ENCODE measurements at places on chromosomes 5 and 9.

DNA sequence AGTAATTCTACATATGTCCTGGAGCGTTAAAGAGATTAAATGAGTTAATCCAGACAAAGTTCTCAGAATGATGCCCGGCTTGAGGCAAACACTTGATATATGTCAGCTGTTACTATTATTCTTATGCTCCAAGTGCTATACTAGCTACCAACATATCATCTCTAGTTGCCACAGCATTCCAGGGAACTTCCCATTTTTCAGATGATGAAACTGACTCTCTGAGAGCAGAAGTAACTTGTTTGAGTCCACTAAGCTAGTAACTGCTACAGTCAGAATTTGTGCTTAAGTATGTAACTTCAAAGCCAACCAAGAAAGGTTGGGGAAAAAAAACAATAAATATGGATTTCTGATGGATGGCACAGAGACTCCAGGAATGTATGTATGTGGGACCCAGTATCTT is 98.1 kb downstream of the CDK5RAP2 start:
- no peak for DNase-seq

DNA sequence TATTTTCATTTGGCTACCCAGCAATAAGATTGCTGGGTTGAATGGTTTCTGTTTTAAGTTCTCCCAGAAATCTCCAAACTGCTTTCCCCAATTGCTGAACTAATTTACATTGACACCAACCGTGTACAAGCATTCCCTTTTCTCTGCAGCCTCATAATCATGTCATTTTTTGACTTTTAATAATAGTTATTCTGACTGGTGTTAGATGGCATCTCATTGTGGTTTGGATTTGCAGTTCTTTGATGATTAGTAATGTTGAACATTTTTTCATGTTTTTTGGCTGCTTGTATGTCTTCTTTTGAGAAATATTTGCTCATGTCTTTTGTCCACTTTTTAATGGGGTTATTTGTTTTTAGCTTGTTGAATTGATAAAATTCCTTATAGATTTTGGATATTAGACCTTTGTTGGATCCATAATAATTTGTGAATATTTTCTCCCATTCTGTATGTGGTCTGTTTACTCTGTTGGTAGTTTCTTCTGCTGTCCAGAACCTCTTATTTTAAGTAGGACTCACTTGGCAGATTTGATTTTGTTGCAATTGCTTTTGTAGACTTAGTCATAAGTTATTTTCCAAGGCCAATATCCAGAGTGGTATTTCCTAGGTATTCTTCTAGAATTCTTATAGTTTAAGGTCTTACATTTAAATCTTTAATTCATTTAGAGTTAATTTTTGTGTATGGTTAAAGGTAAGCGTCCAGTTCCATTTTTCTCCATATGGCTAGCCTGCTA is 793.7 kb downstream of the BRINP1 start:
- DNase-seq, result no peak

DNA sequence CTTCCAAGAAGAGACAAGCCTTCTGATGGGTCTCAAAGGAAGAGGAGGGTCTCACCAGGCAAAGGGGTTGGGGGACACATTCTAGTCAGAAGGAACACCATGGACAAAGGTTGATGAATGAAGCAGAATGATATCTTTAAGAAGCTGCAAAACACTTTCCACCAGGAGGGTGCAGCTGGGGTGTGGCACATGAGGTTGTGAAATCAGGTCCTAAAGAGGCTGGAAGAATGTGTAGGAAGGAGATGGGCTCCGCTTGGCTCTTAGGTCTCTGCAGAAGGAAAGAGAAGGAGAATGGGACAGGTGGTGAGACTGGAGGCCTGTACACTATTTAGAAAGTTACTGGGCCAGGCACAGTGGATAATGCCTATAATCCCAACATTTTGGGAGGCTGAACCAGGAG is 328.6 kb downstream of the PDE4D start:
- DNase-seq, result no peak

DNA sequence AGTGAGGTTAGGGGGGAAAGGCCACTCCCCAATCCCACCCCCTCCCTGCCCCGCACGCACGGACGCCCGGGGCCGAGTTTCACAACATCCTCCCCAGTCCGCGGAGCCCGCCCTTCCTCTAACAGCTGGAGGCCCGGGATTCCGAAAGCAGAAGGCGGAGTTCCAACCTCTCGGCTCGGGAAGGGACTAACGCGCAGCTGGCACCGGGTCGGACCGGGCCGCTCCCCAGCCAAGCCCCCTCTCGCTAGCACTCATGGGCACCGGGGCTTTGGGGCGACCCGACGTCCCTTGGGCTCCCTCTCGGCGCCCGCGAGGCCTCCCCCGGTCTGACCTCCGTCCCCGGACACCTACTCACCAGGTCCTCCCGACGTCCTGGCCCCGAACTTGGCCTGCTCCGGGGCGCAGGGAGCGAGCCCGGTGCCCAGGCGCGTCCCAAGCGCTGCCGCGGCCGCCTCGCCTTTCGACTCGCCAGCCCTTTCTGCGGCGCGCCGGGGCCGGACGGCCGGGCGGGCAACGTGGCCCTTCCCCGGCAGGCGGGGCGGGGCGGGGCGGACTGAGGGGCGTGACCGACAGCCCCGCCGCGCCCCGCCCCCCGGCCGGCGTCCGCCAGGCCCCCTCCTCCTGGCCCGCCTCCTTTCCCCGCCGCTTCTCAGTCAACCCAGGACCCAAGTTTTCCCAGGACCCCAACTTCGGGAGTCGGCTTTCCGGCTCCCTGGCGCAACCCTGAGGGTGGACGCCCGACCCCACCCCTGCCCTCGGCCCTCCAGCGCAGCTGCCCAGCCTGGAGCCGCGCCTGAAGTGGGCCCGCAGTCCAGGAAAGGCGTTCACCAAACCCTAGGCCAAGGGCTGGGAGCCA is at the start of gene MGAT1:
MGAT1 (minus strand) TSS at position 482 of the 856 bp plus-strand sequence. CDS start 9,835 bp downstream, outside the sequence.
- DNase-seq, result peak; percentile 52

DNA sequence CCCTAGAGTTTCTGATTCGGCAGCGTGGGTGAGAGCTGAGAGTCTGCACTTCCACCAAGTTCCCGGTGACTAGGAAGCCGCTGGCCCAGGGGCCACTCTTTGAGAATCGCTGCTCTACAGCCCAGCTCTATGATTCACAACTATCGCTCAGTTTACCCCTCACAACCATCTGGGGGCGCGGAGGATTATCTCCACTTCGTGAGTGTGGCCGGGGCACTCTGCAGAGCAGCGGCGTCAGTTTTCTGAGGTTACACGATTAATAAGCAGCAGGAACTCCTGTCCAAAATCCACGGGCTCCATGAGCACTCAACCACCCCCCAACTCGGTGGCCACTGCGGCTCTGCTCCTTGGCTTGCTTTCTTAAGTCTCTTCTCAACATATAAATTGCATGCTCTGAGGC is 19.3 kb downstream of the CORO2A start:
- no peak for DNase-seq

DNA sequence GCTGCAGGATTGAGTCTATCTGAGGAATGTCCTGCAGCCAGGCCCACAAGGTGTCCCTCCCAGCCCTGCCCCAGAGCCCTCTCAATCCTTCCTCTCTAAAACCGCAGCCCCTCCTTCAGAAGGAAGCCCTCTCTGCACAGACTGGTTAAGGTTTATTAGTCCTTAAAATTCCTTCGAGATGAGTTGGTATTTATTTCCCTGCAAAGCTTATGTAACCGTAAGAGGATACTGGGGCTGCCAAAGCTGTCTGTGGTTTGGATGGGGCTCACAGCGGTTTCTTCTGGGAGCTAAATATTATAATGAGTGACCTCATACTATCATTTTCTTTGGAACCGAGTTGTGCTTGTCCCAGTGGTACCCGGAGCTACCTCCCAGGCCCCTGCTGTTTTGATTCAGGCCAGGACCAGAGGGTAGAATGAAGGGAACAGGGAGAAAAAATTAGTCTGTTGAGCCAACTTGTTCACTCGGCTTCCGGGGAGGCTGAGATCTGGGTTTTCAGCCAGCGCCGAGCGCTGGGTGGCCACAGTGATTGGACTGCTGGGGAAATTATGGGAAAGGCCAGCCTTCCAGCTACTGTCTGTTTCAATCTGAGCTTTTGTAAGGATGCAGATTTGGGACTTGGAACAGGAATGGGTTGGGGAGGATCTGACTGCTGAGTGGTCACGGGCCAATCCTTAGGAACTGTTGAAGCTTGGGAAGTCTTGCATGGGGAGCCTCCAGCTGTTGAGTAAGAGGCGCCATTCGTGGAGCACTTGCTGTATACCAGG is 107.5 kb downstream of the NDFIP1 start:
- DNase-seq, result peak; percentile 97

DNA sequence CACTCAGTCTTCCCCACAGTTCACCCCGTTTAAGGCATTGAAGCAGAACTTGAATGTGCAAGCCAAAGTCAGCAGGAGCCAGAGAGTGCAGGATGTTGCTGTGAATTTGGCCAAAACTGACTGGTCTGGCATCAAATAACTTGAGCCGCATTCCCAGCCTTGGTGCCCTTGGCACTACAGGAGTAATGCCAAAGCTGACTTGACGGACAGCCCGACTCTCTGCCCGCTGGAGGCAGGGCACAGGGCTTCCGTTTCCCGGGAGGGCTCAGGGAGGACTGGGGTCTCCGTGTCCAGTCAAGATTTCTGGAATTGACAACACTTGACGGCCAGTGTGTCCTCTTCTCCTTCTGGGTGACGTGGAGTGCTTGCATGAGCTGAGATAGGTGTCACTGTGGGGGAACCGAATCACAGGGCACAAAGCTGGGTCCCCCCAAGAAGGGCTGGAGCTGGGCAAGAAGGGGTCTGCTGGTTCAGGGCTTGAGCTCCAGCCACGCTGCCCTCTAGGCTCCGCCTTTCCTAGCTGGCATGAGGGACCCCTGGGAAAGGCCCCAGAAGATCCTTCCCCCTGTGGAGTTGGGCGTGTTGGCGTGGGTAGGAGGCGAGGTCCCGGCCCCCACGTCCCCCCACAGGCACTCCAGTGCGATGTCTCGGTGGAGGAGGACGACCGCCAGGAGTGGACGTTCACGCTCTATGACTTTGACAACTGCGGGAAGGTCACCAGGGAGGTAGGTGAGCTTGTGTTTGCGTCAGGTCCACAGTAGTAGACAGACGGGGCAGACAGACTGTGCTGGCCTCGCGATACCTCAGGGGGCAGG is 25.2 kb downstream of the NKD2 start:
- no peak for DNase-seq

- no peak for DNase-seq
Measured at GRCh38 chr9:9117866-9118265, 1318.3 kb upstream of the DMAC1 start.

DNA sequence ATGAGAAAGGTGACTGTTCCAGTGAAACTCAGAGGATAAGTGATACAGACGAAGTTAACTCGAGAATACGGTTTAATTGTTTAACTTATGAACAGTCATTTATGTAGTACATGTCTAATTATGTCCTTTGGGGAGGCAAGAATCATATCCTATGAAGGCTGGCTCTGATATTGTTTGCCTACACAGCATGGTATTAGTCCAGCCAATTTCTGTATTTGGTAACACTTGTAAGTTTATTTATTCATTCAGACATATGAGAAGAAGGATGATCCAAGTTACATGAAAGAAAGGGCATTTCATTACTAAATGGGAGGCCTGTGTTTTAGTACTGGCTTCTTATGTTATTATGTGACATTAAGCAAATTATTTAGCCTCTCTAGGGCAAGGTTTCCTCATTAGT is 199.7 kb downstream of the NNT start:
- no peak for DNase-seq

DNA sequence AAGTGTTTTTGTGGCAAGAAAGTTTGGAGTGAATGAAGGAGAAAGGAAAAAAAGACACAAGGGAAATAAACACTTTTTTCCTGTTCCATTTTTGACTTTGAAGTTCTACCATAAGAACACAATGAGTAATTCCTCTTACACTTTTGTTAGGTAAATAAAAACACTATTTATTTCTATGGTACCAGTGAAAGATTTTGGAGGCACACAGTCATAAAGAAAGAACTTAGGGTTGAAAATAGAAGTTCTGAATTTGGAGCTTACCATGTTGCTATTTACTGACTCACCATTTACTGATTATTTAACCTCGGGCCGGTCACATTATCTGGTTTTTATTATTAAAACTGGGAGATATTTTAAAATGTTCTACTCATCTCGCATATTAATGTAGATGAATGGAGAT is 367.8 kb downstream of the TLE1 start:
- DNase-seq, result no peak

- peak; percentile 34 for DNase-seq
Measured at GRCh38 chr5:10518347-10518746, 45.5 kb upstream of the ANKRD33B start.

DNA sequence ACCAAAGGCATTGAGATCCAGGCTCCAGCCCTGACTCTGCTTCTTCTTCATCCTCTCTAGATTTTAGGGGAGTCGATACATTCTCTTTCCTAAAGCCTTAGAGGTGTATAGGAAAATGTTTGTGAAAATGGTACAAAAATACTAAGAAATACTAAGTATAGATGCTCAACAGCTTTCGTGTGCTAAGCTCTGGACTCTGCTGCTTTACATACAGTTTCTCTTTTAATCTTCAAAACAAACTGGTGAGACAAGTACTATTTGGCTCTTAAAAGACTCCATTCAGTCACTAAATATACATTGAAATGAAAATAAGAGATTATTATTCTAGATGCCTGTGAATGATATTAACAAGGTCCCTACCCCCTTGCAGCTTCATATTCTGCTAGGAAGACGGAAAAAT is 174.5 kb upstream of the TRPM3 start:
- no peak for DNase-seq

DNA sequence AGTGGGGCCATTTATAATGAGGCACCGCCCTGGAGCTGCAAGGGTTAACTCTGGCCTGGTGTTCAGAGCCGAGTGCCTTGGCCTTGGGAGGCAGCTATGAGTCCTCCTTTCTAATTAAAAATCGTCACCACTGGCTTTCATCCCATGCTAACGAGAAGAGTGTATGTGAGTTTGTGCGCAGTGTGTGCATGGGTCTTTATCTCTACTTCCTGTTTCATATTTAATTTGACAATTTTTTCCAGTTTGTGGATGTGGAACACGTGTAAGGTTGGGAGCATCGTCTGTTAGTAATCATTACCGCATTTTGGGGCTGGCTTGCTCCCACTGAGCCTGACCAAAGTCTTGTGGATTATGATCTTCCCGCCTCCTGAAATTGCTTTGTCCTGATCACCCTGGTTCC is 76.4 kb downstream of the NDFIP1 start:
- DNase-seq, result no peak

DNA sequence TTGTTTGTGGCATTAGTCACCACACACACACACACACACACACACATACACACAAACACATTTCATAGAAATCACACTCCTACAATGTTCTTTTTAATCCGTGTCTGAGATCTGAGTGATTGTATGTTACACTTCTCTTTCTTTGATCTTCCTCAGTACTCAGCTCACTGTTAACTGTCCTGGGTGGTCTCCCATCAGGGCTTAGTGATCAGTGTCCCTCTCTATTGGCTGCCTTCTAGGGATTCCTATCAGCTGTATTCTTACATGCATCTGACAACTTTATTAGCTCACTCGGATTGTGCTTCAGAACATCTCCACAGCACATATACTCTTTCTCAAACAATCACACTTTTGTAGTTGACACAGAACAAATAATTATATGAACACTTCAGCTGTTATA is 170.2 kb upstream of the POU5F2 start:
- DNase-seq, result no peak

DNA sequence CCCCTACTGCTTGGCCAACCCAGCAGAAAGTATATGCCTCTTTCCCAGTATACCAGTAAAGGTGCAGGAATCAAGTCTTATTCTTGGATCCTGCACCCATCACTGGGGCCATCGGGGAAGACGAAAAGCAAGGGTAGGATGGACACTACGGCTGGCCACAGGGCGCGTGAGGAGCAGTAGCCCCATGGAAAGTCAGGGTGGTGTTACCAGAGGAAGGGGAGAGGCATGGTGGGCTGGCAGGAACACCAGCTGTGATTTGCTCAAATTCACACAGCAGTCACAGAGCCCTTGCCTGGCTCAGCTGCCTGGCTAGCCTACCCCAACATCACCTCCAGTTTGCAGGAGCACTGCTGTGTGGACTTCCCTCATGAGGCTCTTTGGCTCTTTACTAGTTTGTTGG is 34.5 kb upstream of the SAP30L start:
- no peak for DNase-seq

- no peak for DNase-seq
Measured at GRCh38 chr9:80701061-80701460, 988.3 kb downstream of the TLE1 start.

Data from AG09309 (cell line).